A549 treated with RU486 at 1 μM for 4 hours (cell line): ENCODE measurements at places on chromosomes 2 and 18. TPM values are rescaled to one million over a fixed set of nuclear protein-coding genes. Genes with fewer than 3 reads are reported as not detected.

The SPDYA gene
- 0.14 to 0.25 TPM in 2 of 5 replicates, not detected in the others for total RNA-seq

The RTTN gene
- 4.7 to 5.6 TPM (median 5.3 TPM) in 5 replicates for total RNA-seq

The SKOR2 gene
- not detected in 5 replicates for total RNA-seq

The MEIS1 gene
- 1.7 to 3.8 TPM (median 2.0 TPM) in 5 replicates for total RNA-seq

The IL1R2 gene
- 0.42 to 1.1 TPM (median 0.57 TPM) in 5 replicates for total RNA-seq

The SLC9A4 gene
- not detected in 5 replicates for total RNA-seq

The KCNG3 gene
- 0.62 to 1.0 TPM (median 0.73 TPM) in 5 replicates for total RNA-seq

The EML6 gene
- 0.92 to 1.4 TPM (median 1.0 TPM) in 5 replicates for total RNA-seq

The NCKAP5 gene
- 0.90 to 2.4 TPM (median 0.96 TPM) in 5 replicates for total RNA-seq

The ABCG5 gene
- not detected in 5 replicates for total RNA-seq

The LIMS3 gene
- total RNA-seq: not detected in 5 replicates

The SLC4A5 gene
- total RNA-seq: 0.17 to 0.68 TPM (median 0.43 TPM) in 5 replicates

The ATP8B1 gene
- total RNA-seq: 6.5 to 10.7 TPM (median 9.3 TPM) in 5 replicates

The KCNE4 gene
- 0.63 to 1.2 TPM (median 0.79 TPM) in 5 replicates for total RNA-seq

The C1QL2 gene
- total RNA-seq: 0.07 to 0.15 TPM (median 0.11 TPM) in 4 of 5 replicates, not detected in the other

The KLF7 gene
- total RNA-seq: 17.2 to 27.2 TPM (median 22.6 TPM) in 5 replicates

The PIAS2 gene
- 7.0 to 9.7 TPM (median 9.1 TPM) in 5 replicates for total RNA-seq

The PLEKHM3 gene
- total RNA-seq: 2.5 to 3.5 TPM (median 3.2 TPM) in 5 replicates

The CCDC148 gene
- total RNA-seq: 0.27 to 0.50 TPM (median 0.37 TPM) in 5 replicates

The TMEM247 gene
- not detected in 5 replicates for total RNA-seq

The SERPINB13 gene
- total RNA-seq: not detected in 5 replicates
